ENCODE measurements at places on chromosomes 4 and X.

- no peak for DNase-seq
These were observed 4.4 kb downstream of the CDK16 start for GRCh38 chrX:47222751-47223350.

DNA sequence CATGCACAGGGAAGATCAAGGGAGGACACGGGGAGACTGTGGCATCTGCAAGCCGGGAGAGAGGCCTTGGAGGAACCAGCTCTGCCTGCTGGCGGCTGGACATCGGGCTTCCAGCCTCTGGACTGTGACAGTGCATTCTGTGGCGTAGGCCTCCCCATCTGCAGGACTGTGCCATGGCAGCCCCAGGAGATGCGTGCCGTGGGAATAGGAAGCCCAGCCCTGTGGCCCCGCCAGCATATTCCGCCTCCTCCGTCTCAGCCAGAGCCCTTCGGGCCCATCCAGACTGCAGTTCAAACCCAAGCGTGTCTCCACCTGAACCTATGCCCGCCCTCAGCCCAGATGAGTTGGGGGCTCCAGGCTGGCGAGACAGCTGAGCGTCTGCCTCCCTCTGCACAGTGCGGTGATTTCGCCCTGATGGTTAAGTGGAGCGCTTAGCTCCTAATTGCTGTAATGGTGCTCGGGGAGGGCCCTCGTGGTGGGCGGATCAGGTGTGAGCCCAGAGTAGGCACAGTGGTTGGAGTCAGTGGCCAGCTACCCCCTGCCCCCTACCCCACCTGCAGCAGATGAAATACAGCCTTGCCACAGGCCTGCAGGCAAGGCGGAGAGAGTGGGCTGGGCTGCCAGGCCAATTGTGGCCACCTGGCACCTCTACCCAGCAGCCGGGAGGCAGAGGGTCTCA is 133.9 kb downstream of the HMX1 start:
- DNase-seq, result no peak

GRCh38 chrX:150692296-150692695 is 900 bp upstream of the MTMR1 start:
- DNase-seq, result no peak

DNA sequence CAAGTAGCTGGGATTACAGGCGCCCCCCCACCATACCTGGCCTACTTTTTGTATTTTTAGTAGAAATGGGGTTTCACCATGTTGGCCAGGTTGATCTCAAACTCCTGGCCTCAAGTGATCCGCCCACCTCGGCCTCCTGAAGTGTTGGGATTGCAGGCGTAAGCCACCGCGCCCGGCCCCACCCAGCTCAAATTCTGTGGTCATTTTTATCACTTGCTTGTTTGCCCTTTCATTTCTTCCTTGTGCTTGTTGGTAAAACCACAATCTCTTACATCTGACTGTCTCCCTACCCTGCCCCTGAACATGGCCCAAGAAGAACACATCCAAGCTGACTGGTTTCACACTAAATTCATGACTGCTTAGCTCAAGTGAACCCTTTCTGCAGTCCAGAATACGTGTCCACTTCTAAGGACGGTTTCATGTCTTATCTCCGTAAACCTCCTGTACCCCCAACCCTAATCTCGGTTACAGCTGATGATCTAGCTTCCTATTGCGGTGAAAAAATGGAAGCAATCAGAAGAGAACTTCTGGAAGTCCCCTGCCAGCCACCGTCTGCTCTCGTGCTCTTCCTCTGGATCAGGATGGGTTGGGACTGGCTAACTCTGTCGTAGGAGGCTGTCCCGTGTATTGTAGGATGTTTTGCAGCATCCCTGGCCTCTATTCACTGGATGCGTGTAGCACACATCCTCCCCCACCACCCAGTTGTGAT is 5.4 kb upstream of the RS1 start:
- DNase-seq, result peak; percentile 60

- DNase-seq, result no peak
These were observed 641.9 kb upstream of the NR3C2 start for GRCh38 chr4:149084144-149084543.

DNA sequence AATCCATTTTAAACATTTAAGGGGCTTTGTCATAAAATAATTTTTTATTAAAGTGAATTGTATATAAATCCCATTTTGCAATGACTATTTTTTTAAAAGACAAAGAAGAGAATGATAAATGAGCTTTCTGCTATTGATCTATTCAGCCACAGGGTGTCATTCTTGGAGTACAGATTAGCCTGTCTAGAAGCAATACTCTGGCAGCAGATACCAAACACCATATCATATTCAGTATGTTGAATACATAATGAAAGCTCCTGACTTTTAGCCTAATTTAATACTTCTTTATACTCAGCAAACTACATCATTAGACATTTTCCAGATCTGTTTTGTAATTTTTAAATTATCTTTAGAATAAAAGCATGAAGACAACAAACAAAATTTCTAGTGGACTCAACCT is 496.3 kb downstream of the PDGFC start:
- peak; percentile 59 for DNase-seq

DNA sequence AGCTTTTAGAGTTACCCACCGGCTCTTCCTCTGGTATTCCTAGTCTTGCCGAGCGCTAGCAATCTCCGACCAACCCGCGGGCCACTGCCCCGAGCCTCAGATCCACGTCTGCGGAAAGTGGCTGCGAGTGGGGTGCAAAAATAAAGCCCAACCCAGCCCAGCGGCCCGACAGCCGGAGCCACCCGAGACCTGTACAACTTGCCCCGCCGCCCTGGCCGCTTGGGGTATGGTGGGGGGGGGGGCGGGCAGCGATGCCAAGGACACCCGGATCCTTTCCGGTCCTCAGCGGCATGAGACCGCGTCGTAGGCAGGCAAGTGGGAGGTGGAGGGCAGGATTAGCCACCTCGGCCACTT is 1.6 kb downstream of the SLITRK4 start:
- DNase-seq, result no peak

- DNase-seq, result no peak
These were observed 35.3 kb downstream of the ARAP2 start for GRCh38 chr4:36208893-36209473.

DNA sequence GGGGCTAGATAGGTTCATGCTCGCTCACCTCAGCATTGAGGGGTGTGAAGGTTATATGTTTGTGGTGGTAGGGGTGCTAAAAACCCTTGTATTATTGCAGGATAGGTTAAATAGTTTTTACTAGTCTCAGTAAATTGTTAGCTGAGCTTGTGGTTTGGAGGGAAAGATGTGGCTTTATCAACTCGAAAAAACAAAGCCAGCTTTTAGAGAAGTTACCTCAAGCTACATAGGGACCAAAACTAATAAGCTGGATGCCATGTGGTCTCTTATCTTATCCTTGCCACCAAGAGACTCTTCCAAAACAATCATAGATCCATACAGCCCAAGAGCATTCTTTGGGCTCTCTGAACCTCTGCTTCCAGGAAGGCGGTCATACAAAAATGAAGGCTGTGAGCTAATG is 29.2 kb downstream of the MSN start:
- no peak for DNase-seq

DNA sequence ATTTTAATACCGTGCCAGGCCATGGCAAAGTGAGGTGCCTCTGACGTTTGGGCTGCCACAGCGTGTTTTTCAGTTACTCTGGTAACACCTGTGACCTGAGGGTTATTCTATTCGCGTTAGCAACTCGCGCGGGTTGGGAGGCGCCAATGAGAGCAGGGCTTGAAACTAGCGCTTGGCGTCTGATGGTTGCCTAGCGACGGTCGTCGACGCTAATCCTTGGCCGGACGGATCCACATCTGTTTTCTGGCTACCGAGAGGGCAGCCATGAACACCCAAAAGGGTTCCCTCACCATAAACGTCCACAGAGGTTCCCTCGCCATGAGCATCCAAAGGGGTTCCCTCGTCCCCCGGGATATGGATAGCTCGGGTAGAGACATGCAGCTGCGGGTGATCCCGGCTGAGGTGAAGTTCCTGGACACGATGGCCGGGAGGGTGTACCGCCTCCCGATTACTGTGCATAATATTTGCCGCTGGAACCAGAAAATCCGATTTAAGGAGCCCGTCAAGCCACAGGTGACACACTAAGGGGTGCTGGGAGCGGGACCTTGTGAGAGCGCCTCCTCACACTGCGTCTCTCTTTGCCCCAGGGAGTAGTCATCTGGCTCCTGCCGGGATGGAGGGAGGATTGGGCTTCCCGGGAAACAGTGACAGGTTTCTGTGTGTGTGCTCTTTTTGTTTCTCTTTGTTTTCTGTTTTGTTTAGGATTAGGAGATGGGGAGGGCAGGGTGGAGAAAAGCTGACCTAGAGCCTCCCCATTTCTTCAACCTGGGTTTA is at the start of gene CFAP47:
Gene CFAP47 (plus strand): TSS at position 199 of the 774 bp plus-strand sequence. CDS start 66 bp downstream, at position 265.
- peak; percentile 11 for DNase-seq

DNA sequence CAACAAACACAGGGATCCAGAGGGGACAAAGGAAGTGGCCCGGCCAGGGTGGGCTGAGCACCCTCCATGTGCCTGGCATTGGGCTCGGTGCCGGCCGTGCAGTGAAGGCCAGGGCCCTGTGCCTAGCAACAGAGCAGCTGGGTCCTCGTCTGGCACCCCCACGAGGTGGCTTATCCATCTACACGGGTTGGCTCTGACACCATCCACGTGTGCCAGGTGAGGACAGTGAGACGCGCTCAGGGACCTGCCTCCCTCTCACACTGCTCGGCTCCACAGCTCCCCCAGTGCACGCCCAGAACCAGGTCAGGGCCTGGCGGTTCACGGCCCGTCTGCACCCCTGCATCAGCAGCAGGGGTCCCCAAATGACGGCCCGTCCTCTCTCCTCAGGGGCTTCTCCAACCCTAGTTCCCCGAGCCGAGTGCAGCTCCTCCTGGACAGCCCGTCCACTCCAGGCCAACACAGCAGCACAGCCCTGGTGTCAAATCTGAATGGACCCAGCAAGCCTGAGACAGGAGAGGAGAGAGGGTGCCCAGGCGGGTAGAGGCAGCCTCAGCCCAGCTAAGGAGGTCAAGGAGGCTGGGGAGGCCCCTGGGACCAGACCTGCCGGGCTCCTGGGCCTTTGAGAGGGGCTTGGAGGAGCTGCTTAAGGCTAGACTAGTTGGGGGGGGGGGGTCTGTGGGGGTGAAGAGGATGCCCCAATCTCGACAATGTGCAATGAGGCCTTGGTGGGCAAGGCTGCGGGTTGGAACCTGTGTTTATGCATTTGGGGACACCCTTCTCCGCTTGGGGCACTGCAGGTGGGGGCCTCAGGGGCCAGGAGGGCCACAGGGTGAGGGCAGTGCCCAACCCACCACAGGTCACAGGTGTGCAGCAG is 113.6 kb downstream of the FAM53A start:
- no peak for DNase-seq

DNA sequence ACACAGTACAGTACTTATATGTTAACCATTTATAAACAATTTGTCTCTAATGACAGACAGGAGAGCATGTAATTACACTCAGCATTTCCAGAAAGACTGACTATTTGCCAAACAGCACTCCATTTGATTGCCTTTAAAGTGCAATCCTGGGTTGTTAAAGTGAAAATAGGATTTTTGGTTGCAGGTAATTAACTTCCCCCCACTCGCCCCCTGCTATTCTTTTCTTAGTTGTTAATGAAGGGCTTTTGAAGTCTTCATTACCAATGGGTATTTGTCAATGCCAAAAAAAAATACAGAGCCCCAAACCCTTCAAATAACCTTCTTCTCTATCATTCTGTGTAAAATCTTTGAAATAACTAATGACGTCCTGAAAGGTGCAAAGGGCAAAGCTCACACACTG is 825.6 kb downstream of the STPG2 start:
- no peak for DNase-seq

DNA sequence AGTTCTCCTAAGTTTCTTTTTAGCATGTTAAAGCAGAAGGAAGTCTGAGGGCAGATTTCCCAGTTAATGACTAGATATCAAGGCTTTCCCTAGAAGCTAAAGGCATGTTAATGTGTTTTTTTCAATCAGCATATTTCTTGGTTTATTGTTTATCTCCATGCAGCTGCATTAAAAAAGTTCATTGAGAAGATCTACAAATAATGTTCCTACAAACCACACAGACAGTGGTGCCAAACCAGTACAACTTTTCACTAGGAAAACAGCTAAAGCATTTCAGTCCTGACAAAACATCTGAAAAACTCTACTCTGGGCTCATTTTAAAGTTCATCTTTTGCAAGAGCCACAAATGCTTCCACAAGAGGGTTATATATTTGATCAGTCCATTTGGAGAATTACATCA is 320.0 kb downstream of the ADGRL3 start:
- DNase-seq, result no peak
